Activated CD4-positive, alpha-beta T cell treated with anti-CD3 and anti-CD28 coated beads, Interleukin-2, amount 50 U/mL, for 16 hours (primary cell): ENCODE measurements at places on chromosomes 2 and 18.

GRCh38 chr2:215529271-215529670, 93.4 kb upstream of the FN1 start:
- no peak for DNase-seq

- DNase-seq = no peak
Observed at GRCh38 chr2:238700117-238700457, 147.8 kb upstream of the TWIST2 start.

- DNase-seq = peak; percentile 64
Observed at GRCh38 chr2:197296835-197297234, 13.7 kb downstream of the ANKRD44 start.

DNA sequence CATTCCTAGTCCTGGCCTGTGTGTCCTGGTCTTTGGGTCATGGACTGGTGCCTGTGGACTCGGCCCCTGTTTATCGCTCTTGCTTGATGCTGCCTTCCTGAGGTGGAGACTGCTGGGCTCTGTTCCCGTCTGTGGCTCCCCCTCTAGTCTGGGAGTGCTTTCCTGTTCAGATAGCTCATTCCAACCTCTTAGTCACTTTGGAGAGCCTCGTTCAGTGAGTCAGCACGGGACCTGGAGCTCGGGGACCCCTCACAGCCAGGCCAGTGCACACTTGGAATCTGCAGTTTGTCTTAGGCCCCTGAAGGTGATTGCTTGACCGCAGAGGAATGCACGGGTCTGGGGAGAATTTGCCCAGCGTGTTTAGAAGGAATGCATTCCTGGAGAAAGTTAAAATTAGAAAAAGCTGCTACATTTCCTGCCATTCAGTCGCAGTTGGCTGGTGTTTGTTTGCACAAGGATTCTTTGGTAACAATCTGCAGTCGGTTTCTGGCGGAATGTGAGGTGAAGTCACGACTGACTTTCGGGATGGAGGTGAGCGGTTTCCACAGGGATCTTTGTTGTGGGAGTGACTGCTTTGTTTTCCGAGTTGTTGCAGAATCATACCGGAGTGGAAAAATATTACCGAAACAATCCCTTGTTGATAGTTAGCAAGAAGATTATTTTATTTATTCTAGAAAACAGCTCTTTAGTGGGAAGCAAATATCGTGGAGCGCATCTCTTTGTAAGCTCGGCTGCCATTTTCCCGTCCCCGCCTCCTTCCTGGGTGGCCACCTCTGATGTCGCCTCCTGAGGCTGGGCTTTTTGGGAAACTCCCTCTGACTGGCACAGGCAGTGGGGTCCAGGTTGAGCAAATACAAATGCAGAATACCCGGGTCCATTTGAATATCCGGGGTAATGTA, 29.6 kb downstream of the SH3BP4 start:
- DNase-seq = no peak

DNA sequence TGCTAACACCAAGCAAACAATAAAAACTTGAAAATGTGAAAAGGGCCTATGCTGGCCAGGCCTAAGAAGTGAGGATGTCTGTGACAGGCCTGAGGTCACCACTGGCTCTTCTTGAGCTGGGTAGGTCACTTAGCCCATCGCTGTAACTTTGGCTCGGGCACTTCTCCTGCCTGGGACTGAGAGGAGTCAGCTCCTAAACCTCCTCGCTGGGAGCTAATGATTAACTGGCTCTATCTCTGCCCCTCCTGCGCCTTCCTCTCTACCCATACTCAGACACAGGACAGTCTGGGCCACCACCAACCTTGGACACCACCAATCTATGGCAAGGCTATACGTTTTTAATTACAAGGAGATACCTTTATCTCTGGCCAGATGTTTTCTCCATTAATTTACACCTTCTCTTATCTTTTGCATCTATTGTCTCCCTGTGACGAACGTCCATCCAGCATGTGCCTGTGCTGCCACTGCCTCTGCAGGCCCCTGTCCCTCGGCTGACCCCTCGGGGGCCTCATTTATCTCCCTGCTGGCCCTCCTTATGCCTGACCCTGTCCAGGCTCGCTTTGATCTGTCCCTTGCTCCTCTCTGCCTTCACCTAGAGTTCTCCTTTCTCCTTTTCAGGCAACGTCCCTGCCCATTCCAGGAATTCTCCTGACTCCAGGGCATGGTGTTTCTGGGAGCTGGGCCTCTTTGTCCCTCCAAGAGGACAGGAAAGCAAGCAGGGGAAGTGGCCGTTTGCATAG, 149.1 kb upstream of the GATA6 start:
- no peak for DNase-seq

- DNase-seq = no peak
Observed at GRCh38 chr2:96153291-96153713, 8.1 kb upstream of the DUSP2 start.

DNA sequence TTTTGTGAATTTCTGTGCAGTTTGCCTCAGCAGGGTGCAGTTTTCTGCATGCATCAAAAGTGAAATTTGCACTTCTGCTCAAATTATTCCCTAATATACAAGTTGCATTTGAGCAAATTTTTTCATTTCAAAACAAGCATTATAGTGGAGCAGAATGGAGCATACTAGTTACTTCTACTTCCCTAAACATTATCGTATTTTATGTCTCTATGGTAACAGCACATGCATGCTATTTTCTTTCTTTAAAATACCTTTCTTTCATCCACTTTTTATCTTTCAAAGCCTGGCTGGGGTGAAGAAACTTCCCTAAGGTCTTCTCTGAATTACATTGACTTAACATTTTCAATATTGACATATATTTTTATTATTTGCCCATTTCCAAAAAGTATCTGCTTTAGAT, 11.2 kb downstream of the RHBDD1 start:
- no peak for DNase-seq

DNA sequence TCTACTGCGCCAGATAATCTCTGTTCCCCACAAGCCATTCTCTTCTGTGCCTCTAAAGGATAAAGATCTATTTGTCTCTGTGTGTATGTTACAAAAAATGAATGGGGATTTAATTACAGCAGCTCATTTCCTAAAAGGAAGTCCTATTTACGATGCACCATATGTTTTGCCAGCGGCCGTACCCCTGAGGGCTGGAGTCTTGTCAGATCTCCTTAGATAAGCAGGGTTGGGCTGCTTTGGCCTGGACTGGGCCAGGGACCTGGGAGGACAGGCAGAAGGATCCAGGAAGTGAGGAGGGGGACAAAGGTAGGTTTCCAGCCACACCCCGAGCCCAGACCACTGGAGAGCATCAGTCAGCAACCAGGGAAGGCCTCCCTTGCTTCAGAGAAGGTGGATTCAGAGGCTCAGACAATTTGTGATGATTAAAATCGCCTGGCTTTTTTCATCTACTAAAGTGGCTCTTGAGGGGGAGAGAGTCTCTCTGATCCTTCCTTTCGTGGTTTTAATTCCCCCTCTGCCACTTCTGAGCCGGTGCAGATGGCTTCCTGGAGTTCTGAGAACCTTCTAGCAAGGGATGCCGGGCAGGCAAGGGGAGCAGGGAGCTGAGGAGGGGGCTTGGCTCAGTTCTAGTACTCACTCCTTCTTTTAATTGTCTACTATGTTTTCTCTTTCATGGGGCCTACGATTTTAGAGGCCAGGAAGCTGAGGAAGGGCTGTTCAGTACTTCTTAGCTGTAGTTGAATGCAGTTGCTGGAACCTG, 42.1 kb downstream of the MYCN start:
- DNase-seq = no peak

DNA sequence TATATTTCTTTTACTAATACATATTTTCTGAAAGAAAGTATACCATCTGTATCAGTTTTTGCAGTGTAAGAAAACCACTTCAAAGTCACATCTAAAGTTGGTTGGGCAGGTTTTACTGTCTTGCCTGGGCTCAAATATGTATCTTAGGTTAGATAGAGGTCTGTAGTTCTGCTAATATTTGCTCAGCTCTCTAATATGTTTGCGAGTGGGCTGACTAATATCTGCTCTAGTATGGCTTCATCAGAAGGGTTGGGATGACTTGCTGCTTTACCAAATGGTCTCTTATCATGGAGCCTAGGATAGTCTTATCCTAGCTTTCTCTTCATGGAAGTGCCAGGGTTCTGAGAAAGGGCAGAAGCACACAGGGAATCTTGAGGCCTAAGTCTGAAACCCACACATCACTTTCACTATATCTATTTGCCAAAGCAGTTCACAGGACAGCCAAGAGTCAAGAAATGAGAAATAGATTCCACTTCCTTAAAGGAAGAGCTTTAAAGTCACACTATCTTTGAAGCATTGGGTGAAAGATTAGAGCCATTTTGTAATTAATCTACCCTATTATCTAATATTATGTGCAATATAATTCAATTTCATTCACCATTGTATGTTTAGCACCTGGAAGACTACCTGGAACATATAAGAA, 610.0 kb downstream of the KCNJ3 start:
- DNase-seq = no peak

- peak; percentile 73 for DNase-seq
Observed at GRCh38 chr2:60819155-60819862, 62.1 kb upstream of the REL start.

- no peak for DNase-seq
Observed at GRCh38 chr2:157056200-157056676, 201.3 kb upstream of the GALNT5 start.

GRCh38 chr2:67503066-67503795, 106.1 kb downstream of the ETAA1 start:
- DNase-seq = no peak

DNA sequence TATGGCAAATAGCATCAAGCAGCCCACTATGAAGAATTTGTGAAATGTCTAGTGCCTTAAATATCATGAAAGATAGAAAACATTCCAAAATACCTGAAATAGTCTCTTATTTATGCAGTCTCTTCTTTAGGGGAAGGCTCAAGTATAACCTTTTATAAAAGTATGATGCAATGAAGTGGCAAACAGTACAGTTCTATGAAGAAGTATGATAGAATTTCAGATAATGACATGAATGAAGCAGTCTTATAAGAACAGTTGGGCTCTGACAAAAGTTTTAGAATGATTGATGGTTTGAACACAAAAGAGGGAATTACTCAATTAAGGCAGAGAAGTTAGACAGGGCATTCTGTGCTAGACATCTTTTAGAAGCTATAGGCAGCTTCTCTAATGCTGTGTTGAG, 1791.8 kb upstream of the PIK3C3 start:
- no peak for DNase-seq

DNA sequence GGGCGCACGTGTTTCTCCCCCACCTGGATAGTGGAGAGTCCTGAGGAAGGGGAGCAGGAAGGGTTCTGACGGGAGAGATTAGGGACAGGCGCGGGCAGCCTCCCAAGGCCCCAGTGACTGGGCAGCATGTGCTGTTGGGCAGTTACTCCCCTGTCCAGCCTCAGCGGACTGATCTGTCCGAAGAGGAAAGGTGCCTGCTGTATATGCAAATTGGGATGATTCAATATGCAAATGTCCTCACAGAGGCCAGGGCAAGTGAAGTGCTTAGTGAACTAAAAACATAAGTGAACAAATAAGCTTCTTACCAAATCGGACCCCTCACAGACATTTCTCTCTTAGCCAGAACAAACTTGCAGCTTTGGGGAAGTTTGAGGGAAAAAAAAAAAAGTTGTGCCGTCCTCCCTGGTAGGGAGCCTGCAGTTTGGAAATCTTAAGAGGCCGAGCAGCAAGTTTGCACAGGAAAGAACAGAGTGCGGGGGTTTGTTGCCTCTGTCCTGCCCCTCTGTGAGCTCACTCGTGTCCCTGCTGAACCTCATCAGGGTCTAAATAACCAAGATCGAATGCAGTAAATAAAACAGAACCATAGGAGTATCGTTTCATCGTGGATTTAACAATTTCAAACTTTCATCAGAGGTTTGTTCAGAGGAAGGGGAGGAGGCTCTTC, 141.4 kb downstream of the KCTD1 start:
- no peak for DNase-seq

DNA sequence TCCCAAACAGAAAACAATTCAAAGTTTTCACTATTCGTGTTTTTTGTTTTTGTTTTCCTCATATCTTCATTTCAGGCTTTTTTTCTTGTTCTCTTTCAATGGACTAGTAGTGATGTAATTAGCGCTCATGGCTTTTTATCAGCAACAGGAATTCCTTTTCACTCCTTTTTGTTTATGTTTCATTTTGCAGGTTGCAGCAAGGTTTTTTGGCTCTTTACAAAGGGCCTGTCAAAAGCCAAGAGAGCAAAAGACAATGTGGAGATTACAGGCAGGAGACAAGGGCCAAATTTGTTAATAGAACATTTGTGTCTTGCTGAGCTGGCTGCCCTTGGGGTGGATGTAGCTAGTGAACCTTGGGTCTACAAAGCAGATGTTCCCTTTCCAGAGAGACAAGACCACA, 467.4 kb upstream of the CDH20 start:
- no peak for DNase-seq

- DNase-seq = no peak
Observed at GRCh38 chr2:222483513-222484039, 59.2 kb downstream of the SGPP2 start.

DNA sequence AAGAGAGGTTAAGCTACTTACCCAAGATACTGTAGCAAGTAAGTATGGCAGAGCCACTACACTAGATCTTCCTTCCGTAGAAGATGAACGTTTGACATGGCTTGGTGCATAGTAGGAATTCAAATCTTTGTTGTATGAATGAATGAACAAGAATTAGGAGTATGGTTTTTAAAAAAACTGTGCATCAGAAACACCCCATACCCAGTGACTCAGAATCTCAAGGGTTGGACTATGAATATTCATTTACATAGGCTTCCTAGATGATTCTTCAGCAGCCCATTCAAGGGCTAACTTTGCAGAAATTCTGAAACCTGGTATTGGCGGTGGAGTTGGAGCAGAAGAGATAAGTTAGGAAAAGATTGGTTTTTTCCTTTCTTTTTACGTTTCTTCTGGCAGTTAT, 5.4 kb downstream of the ACTR3 start:
- DNase-seq = peak; percentile 39

- DNase-seq = no peak
Observed at GRCh38 chr2:200470230-200470629, 39.6 kb downstream of the KCTD18 start.

DNA sequence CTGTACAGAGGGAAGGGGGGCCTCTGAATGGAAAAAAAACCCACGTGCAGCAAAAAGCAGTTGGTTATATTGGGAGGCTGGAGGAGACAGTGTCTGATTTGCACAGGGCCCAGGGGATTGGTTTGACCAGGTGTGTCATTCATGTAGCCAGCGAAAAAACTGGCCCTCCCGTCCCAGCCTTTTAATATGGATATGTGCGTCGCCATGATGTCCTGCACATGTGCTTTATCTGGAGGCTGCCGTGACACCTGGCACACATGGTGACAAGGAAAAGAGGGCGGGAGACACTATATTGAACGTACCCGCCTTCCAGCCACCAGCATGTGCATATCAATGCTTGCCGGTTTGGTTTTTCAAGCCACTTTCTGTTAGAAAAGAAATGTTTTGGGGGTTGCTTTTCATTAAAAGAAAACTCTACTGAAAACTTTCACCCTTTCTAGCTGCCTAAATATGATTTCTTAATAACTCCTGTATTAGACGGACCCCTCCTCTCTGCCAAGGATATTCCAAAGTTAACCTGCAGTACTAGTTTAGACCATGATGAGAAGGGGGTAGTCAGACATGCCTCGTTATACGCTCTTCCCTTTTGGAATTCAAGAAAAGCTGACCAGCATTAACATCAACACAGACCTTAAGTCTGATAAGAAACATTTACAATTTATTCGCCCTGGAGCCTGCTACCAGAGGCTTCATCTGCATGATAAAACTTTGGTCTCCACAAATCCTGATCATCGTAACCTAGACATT, 16.2 kb downstream of the SLC25A52 start:
- DNase-seq = no peak

GRCh38 chr2:30708491-30709290, 98.6 kb downstream of the CAPN13 start:
- no peak for DNase-seq

- DNase-seq = no peak
Observed at GRCh38 chr18:52652391-52652790, 312.4 kb downstream of the DCC start.

GRCh38 chr18:11548916-11549551, 60.4 kb upstream of the SLC35G4 start:
- DNase-seq = no peak

- DNase-seq = no peak
Observed at GRCh38 chr2:188986839-188987238, 12.7 kb downstream of the COL3A1 start.
